ENCODE measurements at places on chromosomes 2 and 18. TPM values are rescaled to one million over a fixed set of nuclear protein-coding genes. Genes with fewer than 3 reads are reported as not detected.

DNA sequence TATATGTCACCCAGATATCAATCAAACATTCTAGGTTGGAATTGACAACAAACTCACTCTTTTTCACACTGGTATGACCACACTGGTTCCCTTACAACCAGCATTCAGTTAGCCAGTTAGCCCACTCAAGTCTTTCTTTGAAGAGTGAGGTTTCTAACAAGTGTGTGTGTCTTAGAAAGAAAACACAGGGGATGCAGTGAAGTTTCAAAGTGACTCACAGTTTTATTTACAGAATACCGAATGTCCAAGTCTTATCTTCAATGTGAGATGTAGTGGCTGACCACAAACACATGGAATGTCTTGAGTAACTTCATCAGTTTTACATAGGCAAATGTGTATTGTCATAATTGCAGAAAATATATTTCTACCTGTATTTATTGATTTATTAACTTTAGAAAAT lies 274.7 kb upstream of the HNMT start:
- no peak for DNase-seq

GRCh38 chr2:252001-252602 lies 11.7 kb downstream of the SH3YL1 start:
- no peak for DNase-seq

GRCh38 chr2:50607721-50608120 lies 424.2 kb downstream of the NRXN1 start:
- DNase-seq = no peak

DNA sequence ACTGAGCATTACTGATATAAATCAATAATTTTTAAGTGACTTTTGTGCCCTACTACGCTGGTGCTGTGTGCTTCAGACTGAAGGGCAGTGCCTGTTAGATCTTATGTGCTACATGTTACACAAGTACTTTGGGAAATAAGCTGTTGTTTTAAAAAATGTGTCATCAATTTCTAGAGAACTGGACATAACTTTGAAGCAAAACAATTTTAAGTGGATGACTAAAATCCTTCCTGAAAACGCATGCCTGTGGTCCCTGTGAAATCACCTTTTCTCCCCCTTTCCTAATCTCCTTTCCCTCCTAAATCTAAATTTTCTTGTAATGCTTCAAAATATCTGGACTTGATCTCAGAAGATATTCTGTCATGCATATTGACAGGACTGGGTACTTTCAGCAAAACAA lies 7.1 kb upstream of the IL1RL1 start:
- no peak for DNase-seq

DNA sequence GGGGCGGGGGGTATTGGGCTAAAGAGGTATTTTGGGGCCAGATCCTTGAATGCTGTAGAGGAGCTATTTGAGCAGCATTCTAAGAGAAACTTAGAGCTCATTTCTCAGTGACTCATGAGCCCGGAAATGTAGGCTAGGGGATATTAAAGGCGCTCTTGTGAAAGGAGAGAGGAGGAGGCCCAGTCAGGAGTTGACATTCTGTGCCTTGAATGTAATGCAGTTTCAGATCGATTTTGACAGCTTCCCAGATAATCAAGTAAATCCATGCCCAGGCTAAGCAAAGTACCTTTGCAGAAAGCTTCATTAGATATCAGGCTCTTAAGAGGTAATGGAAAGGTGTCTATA lies 1.5 kb downstream of the CAB39 start:
- DNase-seq = no peak

NDUFB3 gene
- 58.6 TPM for total RNA-seq

ARHGAP15 gene
- total RNA-seq = 6.7 TPM

GRCh38 chr2:48313036-48313877 lies 216.7 kb upstream of the STON1 start:
- DNase-seq = no peak

All from Peyer's patch (tissue), 4 donors.